Stimulated activated CD4-positive, alpha-beta T cell treated with anti-CD3 and anti-CD28 coated beads, Interleukin-4, amount 100 ng/mL, for 4 hours (primary cell): ENCODE measurements at places on chromosomes 4 and X.
A peak's percentile ranks its signal among the peaks of the same experiment; 100 is the strongest.

GRCh38 chrX:100264200-100264599, 145.9 kb downstream of the PCDH19 start:
- no peak for DNase-seq

DNA sequence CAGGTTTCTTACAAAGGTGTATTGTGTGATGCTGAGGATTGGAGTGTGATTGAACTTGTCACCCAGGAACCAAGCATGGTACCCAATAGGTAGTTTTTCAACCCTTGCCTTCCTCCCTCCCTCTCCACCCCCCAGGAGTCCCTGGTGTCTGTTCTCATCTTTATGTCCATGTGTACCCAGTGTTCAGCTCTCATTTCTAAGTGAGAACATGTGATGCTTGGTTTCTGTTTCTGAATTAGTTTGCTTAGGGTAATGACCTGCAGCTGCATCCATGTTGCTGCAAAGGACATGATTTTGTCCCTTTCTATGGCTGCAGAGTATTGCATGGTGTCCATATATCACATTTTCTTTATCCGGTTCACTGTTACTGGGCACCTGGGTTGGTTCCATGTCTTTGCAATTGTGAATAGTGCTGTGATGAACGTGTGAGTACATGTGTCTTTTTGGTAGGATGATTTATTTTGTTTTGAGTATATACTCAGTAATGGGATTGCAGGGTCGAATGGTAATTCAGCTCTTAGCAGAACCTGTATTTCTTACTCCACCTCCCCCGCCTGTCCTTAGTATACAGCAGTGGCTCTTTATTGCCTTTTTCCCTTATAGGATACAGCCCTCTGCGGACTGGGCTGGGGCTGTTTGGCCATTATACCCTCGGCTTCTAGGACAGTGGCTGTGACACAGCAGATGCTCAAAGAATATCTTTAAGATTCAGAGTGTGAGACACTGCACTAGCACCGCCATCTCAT, 145.4 kb downstream of the PTTG2 start:
- DNase-seq, result no peak

DNA sequence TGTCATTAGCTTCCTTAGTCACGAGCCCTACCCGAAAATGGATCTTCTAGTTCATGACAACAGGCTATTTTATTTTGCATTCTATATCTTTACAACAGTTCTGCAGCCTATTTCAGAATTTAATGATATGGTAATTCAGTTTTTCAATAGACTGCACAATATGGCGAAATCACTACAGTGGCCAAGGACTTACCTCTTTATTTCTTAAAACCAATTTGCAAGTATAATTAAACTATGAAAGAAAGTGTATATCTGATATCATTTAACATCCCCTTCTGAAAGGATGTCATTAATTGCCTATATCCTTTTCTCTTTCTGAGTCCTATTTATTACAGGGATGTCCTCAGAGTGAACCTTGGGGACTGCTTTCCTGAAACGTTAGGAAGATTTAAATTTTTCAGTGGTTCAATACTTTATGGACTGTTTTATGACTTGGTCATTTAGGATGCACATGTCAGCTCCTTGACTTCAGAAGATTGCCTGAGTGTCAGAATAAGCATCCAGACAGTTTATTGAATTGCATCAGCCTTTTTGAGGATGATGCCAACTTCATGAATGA, 190.8 kb upstream of the GEMIN8 start:
- no peak for DNase-seq

DNA sequence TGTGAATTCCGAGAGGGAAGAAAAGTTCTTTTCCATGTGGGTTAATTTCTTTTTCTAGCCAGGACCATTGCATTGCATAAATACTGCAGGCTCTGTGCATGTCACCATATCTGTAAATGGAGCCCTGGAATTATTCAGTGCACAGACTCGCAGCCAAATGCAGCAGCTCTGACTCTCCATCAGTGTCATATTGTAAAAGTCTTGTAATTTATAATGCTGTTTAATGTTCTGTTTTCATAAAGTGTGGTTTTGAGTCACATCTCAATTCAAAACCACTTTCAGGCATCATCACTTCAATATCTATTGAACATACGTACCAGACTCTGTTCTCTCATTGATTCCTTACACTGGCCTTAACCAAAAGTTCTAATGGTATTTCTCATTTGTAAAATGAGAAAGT, 193.9 kb upstream of the RPL34 start:
- DNase-seq, result no peak

DNA sequence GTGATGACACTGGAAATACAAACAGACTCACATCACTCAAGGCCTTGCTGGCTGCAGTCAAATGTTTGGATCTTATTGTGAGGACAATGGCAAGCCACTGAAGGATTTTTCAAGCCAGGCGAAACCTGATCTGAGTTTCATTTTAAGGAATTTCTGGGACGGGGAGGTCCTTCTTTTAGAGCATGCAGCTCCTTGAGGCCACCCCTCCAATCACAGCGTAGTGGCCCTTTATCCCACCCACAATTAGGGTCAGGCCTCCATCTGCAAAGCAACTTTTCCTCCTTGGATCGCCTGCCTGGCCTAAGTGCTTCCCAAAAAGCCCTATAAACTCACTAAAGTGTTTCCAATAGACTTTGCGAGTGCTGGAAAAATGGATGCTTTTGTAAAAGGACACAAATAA, 115.5 kb downstream of the EFHC2 start:
- DNase-seq, result no peak

DNA sequence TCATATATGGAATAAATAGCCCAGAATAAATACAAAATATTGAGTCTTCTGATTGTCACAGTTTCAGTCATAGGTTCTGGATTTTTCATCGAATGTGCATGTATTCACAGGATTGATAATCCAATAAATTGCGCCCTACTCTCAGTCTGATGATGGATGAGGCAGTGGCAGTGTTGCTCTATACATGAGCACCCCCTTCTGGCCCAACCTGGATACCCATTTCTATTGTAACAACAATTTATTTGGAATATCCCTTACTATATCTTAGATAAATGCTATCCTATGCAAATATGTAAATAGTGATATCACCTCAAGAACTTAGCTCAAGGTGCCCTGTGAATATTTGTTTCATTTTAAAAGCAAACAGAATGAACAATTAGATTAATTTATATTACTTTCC, 733.7 kb upstream of the PABPC4L start:
- DNase-seq, result no peak

- no peak for DNase-seq
These were observed 3.9 kb downstream of the RBM10 start for GRCh38 chrX:47148946-47149345.

- peak; percentile 16 for DNase-seq
These were observed 6.7 kb upstream of the ERCC6L start for GRCh38 chrX:72245461-72246089.

DNA sequence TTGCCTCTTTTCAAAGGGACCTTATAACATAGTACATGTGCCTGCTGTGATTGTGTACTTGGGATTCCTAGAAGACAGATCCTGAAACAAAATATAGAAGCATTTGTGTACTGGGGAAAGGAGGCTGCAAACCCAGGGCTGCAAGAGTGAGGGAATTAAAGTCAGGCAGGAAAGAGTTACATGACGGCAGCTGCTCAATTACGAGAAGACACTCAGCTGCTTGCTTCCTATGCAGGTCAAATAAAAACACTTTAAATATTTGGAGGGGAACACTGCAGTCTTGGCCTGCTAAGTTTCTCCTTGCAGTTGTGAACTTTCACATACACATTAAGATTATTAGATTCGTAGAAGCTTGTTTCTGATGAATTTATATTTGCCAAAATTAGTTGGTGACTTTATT, 191.9 kb upstream of the CXCL13 start:
- no peak for DNase-seq

DNA sequence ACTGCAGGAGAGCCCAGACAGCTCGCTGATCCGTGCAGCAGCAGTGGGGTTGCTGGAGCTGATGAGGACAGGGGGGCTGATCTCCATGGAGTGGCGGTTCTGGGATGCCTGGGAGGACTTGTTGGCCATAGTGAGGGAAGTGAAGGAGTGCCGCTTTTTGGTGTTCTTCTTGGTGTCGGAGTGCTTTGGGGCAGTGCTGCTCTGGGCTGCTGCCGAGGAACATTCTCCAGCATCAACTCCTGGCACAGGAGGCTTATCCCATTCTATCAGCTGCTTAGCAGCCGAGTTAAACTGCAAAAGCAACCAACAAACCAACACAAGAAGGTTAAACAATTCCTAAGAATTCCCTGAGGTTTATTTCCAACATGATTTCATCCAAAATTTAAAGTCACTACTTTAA, 126.3 kb upstream of the CBR4 start:
- no peak for DNase-seq

DNA sequence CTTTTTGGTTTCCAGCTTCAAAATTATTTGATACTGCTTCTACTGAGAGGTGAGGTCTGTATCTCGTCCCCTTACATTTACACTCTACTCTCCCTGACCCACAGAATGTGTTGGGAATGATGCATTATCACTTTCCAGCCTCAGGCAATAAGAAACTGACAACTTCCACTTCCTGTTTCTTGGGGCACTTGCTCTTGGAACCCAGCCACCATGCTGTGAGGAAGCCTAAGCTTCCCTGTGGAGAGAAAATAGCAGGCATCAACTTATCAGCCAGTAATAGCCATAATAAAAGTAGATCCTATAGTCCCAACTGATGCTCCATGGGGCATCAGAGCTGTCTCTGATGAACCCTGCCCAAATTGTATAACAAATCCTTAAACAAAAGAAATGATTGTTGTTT, 32.6 kb downstream of the RELL1 start:
- no peak for DNase-seq

DNA sequence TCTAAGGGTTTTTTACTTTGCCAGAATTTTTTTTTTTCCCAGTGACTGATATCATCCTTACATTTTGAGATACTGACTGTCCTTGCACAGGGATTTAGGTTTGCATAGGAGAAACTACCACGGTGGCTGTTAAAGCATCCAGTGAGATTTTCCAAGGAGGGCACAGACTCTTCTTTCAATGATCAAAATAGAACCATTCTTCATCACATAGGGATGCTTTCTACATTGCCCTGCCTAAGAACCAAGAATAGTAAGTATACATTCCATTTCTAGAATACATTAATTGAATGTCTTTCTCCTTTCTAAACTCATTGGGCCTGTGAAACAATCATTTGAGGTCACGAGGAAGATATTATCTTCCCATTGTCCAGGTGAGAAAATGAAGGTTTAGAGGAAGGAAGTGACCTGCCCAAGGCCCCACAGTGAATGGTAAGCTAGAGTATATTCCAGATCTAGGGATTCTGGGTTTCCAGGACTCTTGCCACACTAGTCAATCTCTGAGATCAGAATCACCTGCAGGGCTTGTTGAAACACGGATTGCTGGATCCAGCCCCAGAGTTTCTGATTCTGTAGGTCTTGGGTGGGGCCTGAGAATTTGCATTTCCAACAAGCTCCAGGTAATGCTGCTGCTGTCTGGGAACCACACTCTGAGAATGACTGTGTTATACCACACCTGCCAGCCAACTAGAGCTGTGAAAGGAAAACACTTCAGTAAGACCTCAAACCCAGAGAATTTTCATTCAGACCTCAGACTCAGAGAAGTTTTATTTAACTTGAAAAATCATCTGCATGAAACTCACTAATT, 17.7 kb upstream of the TMEM154 start:
- DNase-seq, result no peak
